ENCODE measurements at places on chromosomes 13 and 19.

DNA sequence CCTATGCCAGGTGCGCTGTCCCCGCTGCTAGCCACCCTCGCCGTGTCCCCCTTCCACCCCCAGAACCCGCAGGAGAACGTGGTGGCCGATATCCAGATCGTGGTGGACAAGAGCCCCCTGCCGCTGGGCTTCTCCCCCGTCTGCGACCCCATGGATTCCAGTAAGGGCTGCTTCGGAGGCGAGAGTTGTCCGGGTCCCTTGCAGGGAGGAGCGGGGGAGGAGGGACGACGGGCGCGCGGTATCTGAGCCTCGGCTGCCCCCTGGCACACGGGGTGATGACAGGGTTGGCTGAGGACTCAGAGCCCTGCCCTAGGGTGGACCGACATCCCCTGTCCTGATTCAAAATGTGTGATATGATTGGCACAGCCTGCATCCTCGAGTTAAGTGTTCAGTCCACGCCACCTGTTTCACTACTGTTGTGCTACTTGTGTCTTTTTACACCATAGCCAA lies 653 bp downstream of the MVB12A start:
- DNase-seq: peak; percentile 68

- DNase-seq: no peak
Observed at GRCh38 chr19:41552558-41552957, 23.4 kb upstream of the CEACAM21 start.

DNA sequence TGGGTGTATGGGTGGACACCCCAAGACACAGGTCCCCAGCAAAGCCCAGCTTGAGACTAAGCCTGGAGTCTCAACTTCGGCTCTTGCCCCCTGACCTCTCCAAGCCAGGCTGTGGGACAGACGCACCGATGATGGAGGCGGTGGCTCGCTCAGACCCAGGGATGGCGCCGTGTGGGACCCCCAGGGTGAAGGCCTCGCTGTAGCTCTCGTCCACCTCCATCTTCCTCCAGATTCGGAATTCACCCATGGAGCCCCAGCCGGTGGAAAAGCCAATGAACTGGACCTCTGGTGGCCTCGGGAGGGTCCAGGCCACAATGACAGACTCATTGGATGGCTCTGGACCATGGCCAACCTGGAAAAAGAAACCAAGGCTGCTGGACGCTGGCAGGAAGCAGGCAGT lies 39.1 kb downstream of the F2RL3 start:
- DNase-seq: no peak

DNA sequence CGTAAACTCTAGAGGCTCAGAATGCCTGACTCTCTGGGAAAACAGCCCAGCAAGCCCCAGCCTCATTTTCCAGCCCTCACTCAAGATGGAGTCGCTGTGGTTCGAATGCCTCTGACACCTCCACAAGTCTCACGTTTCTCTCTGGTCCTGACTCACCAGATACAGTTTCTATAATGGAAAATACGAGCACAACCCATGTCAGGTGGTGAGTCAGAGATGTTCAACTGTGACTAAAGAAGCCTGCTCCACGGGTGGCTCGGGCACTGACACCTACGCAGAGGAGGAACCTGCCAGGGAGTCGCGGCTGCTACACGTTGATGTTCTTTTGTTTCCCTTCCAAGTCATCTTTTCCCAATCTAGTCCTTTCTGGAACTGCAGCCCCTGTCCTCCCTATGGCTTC lies 87.1 kb upstream of the STK24 start:
- DNase-seq: no peak

DNA sequence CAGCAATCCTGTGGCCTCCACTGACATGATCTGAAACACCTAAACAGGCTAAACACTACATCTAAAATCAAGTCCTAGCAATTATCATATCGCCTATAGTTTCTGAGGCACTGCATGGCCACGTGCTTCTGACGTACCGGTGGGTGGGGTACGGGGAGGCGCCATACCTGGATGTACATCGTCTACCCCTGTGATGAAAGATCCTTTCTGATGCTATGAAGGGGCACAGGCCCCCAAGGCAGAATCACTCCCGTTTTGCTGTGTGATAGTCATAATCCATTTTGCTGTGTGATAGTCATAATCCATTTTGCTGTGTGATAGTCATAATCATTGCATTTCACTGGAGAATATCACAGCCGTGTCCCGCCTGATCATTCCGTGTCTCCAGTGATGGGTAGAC lies 118.7 kb upstream of the SOX1 start:
- no peak for DNase-seq

DNA sequence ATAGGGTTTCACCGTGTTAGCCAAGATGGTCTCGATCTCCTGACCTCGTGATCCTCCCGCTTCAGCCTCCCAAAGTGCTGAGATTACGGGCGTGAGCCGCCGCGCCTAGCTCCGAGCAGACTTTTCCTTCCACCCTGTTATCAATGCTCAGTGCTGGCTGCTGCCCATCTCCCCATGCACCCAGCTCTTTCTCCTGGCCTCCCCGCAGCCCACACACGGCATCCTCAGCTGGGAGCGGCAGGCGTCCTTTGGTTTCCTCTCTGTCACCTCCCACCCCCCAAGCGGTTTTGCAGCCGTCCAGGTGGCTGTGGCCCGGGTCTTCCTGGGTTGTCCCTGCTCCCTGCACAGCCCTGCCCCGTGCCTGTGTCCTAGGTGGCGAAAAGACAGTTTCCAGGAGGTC lies 12.1 kb downstream of the PRR22 start:
- no peak for DNase-seq

GRCh38 chr13:108572782-108573211 lies 56.6 kb upstream of the MYO16 start:
- DNase-seq: no peak

DNA sequence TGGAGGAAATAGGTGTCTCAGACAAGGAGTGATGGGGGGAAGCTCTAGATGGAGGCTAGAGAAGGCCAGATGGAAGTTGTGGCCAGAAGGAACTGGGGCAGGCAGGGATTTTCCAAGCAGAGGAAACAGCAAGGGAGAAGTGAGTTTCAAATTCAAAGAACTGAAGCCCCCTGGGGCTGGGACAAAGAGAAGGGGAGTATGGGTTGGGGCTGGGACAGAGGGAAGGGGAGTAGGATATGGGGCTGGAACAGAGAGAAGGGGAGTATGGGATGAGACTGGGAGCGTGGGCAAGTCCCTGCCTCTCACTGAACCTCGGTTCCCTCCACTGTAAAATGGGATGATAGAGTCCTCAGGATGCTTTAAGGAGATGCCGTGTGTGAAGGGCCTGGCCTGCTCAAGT lies 1.9 kb upstream of the GTF2F1 start:
- DNase-seq: peak; percentile 50

DNA sequence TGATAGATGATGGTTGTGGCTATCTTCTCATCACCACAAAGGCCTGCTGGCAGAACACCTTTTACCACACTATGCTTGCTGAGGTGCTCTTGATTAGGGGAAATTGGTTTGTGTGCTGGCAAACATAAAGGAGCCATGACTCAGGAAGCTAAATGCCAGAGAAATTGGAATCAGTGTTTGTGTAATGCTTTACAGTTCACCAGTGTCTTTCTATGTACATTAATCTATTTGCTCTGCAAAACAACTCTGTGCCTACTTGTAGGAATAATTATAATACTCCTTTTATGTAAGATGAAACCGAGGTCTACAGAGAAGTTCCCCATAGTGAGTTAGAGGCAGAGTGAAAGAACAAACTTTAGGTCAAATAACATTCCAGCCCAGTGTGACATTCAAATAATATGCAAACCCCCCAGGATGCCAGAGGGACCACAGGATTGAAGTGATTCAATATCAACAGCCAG lies 390.5 kb upstream of the HTR2A start:
- DNase-seq: peak; percentile 2

DNA sequence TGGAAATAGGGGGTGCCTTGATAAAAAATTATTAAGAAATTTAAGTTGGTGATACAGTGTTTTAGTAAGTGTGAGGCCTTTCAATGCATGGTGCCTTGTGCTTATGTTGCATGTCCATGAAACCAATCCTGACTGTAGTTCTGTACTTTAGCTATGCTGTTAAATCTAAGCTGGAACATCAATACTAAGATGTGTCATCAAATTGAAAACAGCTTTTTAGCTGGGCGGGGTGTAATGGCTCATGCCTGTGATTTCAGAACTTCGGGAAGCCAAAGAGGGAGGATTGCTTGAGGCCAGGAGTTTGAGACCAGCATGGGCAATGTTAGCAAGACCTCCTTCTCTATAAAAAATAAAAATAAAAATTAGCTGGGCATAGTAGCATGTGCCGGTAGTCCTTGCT lies 930.3 kb upstream of the PCDH9 start:
- no peak for DNase-seq

- DNase-seq: peak; percentile 88
Observed at GRCh38 chr19:16153582-16154336, 10.3 kb downstream of the HSH2D start.

DNA sequence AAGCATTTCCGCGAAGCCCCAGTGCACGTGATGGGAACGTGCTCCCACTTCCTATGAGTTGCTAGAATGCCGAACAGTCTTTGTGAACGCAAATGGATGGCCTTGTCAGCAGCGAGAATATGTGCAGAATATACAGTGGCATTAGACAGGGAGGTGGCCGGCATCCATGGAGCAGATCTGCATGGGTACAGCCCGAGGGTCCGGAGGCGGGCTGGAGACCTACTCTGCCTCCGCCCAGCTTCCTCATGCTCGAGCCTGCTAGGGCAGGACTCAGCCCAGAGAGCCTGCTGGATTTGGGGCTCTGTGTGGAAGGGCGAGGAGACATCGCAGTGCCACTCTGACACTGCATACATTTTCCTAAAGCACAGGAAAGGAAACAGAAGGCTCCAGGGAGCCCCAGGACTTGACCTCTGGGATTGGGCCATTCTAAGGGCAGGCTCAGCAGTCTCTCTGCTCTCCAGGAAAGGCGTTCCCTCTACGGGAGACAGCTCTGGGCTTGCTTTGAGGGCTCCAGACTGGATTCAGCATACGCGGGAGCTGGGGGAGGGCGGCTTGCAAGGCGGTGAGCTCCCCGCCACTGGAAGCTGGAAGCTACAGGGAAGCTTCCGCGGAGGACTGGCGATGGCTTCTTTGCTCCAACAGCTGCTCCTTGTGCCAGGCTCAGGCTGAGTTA lies 55.9 kb upstream of the UQCRFS1 start:
- no peak for DNase-seq

DNA sequence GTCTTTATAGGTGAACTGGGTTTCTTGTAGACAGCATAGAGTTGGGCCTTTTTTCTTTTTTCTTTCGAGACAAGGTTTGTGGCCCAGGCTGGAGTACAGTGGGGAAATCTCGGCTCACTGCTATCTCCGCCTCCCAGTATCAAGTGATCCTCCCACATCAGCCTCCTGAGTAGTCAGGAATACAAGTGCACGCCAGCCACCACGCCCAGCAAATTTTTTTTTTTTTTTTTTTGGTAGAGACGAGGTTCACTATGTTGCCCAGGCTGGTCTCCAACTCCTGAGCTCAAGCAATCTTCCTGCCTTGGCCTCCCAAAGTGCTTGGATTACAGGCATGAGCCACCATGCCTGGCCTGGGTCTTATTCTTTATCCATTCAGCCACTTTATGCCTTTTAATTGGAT lies 5.1 kb upstream of the CALM3 start:
- no peak for DNase-seq

- no peak for DNase-seq
Observed at GRCh38 chr13:39510316-39510695, 92.7 kb downstream of the LHFPL6 start.

DNA sequence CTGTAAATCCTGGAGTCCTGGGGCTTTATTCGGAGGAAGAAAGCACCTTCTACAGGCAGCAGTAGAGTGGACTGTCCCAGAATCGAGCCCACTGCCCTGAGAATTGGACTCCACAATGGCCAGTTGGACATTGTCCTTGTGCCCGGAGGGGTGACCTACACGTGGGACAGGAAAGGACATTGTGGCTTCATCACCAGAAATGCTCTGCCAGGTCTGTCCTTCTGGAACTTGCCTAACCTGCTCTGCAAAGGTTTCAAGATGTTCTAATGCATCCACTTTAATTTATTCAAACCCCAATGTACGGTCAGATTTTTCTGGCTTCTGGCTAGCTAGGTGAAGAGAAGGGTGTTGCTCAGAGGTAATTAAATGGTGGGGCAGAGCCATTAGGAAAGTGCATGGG lies 32.4 kb upstream of the SPATA13 start:
- DNase-seq: no peak

GRCh38 chr13:19695829-19696228 lies 62.4 kb downstream of the MPHOSPH8 start:
- DNase-seq: peak; percentile 63

DNA sequence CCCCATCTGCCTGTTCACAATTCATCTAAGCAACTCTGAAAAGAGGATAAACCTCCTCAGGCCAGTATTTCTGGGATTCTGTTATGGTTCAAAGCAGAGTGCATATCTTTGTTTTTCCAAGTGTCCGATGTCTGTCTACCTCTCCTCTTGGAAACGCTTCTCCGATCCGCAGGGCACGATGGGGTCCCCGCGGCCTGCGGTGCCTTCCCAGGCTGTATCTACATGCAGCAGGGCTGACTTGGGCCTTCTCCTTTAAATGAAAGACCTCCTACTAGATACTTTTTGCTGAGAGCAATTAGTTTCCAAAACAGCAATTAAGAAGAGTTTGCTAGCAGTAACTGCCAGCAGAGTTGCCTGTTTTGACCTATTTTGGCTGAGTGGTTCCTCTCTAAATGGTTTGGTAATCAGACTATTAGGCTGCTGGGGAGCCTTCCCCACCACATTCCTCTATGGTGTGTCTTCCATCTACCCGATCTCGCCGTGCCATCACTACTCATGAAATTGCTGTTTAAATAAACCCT lies 23.5 kb downstream of the COL4A2 start:
- no peak for DNase-seq

- DNase-seq: no peak
Observed at GRCh38 chr13:69677343-69677742, 430.3 kb upstream of the ATXN8OS start.
